Right ventricle myocardium superior (tissue), 1 donor: ENCODE measurements at places on chromosomes 1 and 21. TPM values are rescaled to one million over a fixed set of nuclear protein-coding genes. Genes with fewer than 3 reads are reported as not detected.

Gene G0S2
- 453 TPM for total RNA-seq

Gene TRIM63
- total RNA-seq: 229 TPM

Gene AMY1A
- not detected for total RNA-seq

Gene GBP5
- total RNA-seq: 1.7 TPM

Gene C1QTNF12
- total RNA-seq: 0.51 TPM

Gene CD84
- total RNA-seq: 2.5 TPM

Gene AGBL4
- 0.16 TPM for total RNA-seq

Gene ST6GALNAC5
- total RNA-seq: 0.46 TPM

Gene DIRAS3
- total RNA-seq: 22.9 TPM

Gene RUNX3
- total RNA-seq: 1.0 TPM

Gene TMEM125
- not detected for total RNA-seq

Gene S100A3
- total RNA-seq: 0.70 TPM

Gene DCAF8
- total RNA-seq: 146 TPM

Gene OR2L8
- not detected for total RNA-seq

Gene EPHX1
- total RNA-seq: 68.6 TPM

Gene ZSCAN20
- total RNA-seq: 4.4 TPM

Gene SH3D21
- 1.3 TPM for total RNA-seq

Gene UBL4B
- total RNA-seq: not detected

Gene PSMG1
- 17.4 TPM for total RNA-seq

Gene CD2
- 0.51 TPM for total RNA-seq

Gene NAV1
- 66.6 TPM for total RNA-seq

Gene HOOK1
- 6.3 TPM for total RNA-seq

Gene VASH2
- 2.2 TPM for total RNA-seq

Gene TMPRSS15
- not detected for total RNA-seq

Gene ADORA1
- 12.5 TPM for total RNA-seq

Gene CELA3B
- total RNA-seq: not detected

Gene ZNF683
- not detected for total RNA-seq

Gene RAB42
- 1.4 TPM for total RNA-seq

Gene C1orf226
- total RNA-seq: 5.3 TPM

Gene KCND3
- 19.7 TPM for total RNA-seq

Gene SELP
- 9.0 TPM for total RNA-seq

Gene PRXL2B
- total RNA-seq: 9.8 TPM

Gene DYRK3
- total RNA-seq: 23.6 TPM

Gene PPM1J
- 4.7 TPM for total RNA-seq

Gene ATP5PB
- total RNA-seq: 680 TPM

Gene HENMT1
- total RNA-seq: 1.0 TPM

Gene NHLH2
- total RNA-seq: not detected

Gene PUM1
- 66.1 TPM for total RNA-seq

Gene RCAN1
- total RNA-seq: 36.0 TPM

Gene RSPO1
- total RNA-seq: not detected

Gene DMBX1
- not detected for total RNA-seq

Gene OR2L2
- total RNA-seq: not detected

Gene ZNF648
- total RNA-seq: not detected

Gene TMEM52
- total RNA-seq: 2.1 TPM

Gene GJB3
- total RNA-seq: not detected
